ENCODE measurements at places on chromosomes 16 and 17. TPM values are rescaled to one million over a fixed set of nuclear protein-coding genes. Genes with fewer than 3 reads are reported as not detected.
A peak's percentile ranks its signal among the peaks of the same experiment; 100 is the strongest.

DNA sequence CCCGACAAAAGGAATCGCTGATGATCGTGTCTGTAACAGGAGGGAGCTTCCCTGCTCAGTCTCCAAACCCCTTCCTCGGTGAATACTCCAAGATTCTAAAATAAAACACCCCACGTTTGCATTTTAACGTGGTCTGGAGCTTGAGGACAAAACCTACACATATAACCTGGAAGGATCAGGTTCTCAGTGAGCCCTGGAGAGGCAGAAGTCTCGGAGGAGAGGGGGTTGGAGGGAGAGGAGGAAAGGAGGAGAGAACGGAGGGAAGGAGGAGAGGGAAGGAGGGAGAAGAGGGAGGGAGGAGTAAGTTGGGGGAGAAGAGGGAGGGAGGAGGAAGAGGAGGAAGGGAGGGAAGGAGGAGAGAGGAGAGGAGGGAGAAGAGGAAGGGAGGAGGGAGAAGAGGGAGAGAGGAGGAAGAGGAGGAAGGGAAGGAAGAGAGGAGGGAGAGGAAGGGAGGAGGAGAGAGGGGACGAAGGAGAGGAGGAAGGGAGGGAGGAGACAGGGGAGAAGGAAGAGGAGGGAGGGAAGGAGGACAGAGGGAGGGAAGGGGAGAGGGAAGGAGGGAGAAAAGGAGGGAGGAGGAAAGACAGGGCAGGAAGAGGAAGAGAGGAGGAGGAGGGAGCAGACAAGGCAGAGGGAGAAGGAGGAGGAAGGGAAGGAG is 27.4 kb upstream of the GINS2 start:
- H3K4me1 ChIP-seq = peaks cover 9% of the 10 kb centered on the region
- H3K4me3 ChIP-seq = no peak overlapping the region
- H3K27ac ChIP-seq = no peak overlapping the region
- DNase-seq = no peak
- H3K27me3 ChIP-seq = no peaks in the 10 kb centered on the region

DNA sequence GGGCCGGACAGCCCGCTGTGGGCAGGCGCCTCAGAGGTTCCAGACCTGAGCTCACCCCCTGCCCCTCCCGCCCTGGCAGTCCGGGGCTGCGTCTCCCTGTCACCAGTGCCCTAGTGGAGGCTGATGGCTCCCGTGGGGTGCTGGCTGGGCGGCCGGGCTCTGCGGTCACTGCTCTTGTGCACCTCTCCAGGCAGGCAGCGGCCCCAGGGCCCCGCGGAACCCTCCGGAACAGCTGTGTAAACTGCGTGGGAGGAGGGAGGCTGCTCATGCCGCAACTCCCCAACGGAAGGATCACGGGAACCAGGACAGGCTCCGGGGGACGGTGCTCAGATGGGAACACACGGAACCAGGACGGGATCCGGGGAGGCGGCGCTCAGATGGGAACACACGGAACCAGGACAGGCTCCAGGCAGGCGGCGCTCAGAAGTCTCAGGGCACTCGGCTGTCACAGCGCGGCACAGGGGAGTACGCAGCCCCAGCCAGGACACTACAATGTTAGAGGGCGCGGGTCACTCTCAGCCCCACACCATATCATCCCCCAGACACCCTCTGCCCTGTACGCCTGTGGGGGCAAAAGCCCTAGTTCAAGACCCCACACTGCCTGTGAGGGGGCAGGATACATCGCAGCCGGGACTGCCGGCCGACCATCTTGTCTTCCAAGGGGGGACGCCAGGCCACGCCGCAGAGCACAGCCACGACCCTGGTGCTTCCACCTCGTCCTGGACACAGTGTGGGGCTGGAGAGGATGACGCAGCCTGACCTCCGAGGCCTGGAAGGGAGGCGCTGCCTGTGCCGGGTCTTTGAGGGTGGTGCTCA is 74.0 kb upstream of the GNG13 start:
- no peak overlapping the region for H3K4me3 ChIP-seq
- H3K27me3 ChIP-seq = no peaks in the 10 kb centered on the region
- DNase-seq = no peak
- H3K4me1 ChIP-seq = peaks cover 2% of the 10 kb centered on the region

GRCh38 chr17:81621494-81622130 is 15.3 kb downstream of the NPLOC4 start:
- no peak for DNase-seq
- H3K27ac ChIP-seq = no peak overlapping the region
- H3K36me3 ChIP-seq = peaks cover 55% of the 10 kb centered on the region
- H3K4me1 ChIP-seq = peaks cover 13% of the 10 kb centered on the region
- H3K4me3 ChIP-seq = no peak overlapping the region

DNA sequence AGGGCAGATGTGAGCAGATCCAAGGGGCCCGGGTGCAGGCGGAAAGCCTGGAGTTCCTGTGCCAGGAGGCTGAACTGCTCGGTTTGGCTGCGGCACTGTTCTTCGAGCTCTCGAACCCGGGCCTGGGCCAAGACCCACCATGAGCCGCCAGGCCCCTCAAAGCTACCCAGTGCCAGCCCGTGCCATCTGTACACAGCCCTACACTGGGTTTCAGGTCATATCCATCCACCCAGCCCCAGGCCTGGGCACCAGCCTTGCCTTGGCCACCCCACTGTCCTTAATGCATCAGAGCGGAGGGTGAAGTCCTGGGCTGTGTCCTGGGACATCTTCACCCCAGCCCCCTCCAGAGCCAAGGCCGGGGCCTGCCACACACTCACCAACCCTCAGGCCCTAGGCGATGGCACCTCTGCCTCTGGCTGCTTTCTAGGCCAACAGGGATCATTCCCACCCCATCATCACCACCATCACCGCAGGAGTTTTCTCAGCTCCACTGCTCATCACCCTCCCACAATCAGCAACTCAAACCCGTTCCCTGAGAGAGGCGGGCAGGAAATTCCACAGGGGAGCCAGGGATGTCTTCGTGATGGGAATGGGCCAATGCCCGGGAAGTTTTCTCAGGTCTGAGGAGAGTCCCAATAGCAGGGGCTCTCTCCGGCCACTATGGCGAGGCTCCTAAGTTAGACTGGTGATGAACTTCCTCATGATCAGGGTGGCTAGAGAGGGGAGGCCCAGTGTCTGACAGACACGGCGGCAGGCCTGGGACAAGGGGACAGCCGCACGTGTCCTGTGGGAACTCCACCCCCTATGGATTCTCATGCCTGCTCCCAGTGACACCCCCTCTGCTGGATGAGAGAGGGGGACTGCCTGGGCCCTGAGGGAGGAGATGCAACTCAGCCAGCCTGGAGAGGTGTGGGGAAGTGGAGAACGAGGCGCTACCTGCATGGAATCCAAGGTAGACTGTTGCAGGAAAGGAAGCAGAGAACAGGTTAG is 9.1 kb downstream of the TSPOAP1 start:
- H3K36me3 ChIP-seq = peaks cover 4% of the 10 kb centered on the region
- H3K4me3 ChIP-seq = no peak overlapping the region
- peak overlapping the region; percentile 9 for H3K27ac ChIP-seq
- no peak for DNase-seq

- H3K36me3 ChIP-seq = no peaks in the 10 kb centered on the region
- no peak overlapping the region for H3K4me3 ChIP-seq
- DNase-seq = no peak
- no peak overlapping the region for H3K27ac ChIP-seq
Observed at GRCh38 chr17:17745476-17746455, 64.5 kb downstream of the RAI1 start.

- H3K4me1 ChIP-seq = peaks cover 68% of the 10 kb centered on the region
- peak overlapping the region; percentile 92 for H3K27ac ChIP-seq
- DNase-seq = no peak
- H3K4me3 ChIP-seq = no peak overlapping the region
Observed at GRCh38 chr17:40576113-40576740, 11.0 kb upstream of the CCR7 start.

GRCh38 chr17:82302568-82302963 is 14.8 kb downstream of the CD7 start:
- no peaks in the 10 kb centered on the region for H3K36me3 ChIP-seq
- H3K27ac ChIP-seq = peak overlapping the region; percentile 100
- no peaks in the 10 kb centered on the region for H3K27me3 ChIP-seq
- H3K4me3 ChIP-seq = peak overlapping the region; percentile 78

The TEN1 gene
- total RNA-seq = 11.7 TPM

The CORO6 gene
- total RNA-seq = 11.6 TPM

The FN3K gene
- total RNA-seq = 1.2 TPM

The ACSM2B gene
- not detected for total RNA-seq

The CD300LB gene
- total RNA-seq = not detected

The CUEDC1 gene
- total RNA-seq = 0.40 TPM

Measured in activated CD8-positive, alpha-beta T cell treated with anti-CD3 and anti-CD28 coated beads for 36 hours (primary cell).